ENCODE measurements at places on chromosomes 7 and 10.

DNA sequence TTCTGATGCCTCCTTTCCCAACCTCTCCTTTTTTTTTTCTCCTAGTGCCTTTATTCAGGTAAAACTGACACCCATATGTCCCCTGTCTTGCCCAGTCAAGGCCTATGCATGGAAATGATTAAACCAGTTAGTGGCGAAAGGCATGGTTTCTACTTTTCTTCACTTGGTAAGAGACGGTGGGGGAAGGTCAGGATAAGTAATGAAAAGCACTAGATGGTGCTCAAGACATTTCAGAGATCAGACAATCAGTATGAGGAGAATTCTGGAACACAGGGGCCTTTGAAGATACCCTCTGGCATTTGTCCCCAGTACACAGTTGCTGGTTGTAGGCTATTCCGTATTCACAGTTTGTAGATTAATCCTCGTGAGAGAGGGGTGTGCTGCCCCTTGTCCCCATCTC, 121.2 kb downstream of the RTKN2 start:
- no peak for DNase-seq

- DNase-seq: no peak
Measured at GRCh38 chr10:27225011-27225590, 15.5 kb downstream of the ACBD5 start.

GRCh38 chr7:47262881-47263280, 319.0 kb downstream of the TNS3 start:
- no peak for DNase-seq

DNA sequence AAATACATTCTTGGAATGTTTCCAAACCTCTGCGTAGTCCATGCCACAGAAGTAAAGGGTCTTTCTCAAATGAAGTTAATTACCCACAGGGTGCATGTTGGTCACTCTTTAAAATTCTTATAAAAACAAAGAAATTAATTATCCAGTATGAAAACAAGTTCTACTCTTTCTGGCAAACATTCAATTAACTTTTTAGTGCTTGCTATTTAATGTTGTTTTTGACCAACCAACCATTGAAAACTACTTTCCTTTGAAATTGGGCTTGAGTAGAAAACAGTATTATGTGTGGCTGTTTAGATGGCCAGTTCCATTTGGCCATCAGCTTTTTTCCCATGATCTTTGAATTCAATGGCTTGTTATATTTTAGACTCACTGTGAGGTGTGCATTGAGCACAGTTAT, 83.0 kb downstream of the TAF3 start:
- no peak for DNase-seq

- DNase-seq: no peak
Measured at GRCh38 chr7:98394377-98394836, 6.5 kb downstream of the BAIAP2L1 start.

GRCh38 chr10:23408330-23408976, 30.4 kb upstream of the OTUD1 start:
- peak; percentile 36 for DNase-seq

GRCh38 chr10:72009425-72010081, 45.4 kb downstream of the CHST3 start:
- peak; percentile 88 for DNase-seq

GRCh38 chr10:72564596-72564995, 61.3 kb downstream of the MICU1 start:
- peak; percentile 26 for DNase-seq

DNA sequence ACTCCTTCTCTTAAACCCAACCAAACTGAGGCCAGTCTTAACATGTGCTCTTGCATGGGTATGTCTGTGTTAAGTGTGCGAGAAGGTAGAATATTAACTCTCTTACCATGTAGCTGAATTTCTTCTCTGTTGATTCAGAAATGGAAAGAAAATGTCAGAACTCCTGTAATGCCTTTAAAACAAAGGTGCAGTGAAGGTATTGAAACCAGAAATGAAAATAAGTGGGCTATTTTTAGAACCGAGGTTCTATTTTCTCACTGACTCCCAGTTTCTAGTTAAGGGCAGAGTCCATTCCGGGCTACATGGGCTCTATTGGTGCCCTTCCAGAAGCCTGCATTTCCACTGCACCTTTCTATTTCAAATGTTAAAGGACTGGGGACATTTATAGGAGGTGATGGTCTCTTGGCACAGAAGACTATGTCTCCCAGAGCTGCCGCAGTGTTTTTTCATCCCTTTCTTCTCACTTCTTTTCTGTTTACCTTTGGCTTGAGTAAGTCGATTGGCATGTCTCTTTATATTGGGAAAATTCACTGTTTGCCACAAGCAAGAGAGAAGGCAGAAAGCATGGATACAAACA, 174.9 kb downstream of the LRMDA start:
- DNase-seq: no peak

- DNase-seq: no peak
Measured at GRCh38 chr7:96719164-96719563, 9.5 kb upstream of the SEM1 start.

GRCh38 chr7:66679633-66680244, 51.1 kb downstream of the KCTD7 start:
- DNase-seq: no peak

- DNase-seq: peak; percentile 5
Measured at GRCh38 chr10:29189256-29189655, 99.6 kb upstream of the LYZL1 start.

GRCh38 chr10:14244147-14244546, 86.6 kb downstream of the FRMD4A start:
- DNase-seq: no peak

DNA sequence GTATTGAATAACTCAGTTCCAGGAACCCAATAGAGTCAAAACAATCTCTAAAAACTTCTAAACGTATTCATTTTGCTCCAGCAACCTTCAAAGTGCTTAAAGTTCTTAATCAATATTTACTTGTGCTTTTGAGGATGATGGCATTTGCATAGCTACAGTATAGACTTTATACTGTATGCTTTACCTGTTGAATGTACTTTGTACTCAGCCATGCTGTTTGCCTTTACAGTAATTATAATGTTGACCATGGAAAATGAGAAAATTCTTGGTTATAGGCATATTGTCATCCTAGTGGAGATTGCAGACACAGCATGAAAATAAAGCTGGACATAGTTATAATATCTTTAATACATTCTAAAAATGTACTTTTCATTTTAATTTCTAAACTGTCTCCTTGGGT, 762.7 kb upstream of the PHF14 start:
- no peak for DNase-seq

GRCh38 chr10:122144199-122144598, 126.9 kb upstream of the BTBD16 start:
- no peak for DNase-seq

GRCh38 chr7:76354981-76355730, 3.6 kb downstream of the YWHAG start:
- DNase-seq: no peak

- DNase-seq: no peak
Measured at GRCh38 chr10:83932245-83932644, 207.1 kb upstream of the GHITM start.

- DNase-seq: no peak
Measured at GRCh38 chr7:135562720-135563119, 5.0 kb downstream of the NUP205 start.

- no peak for DNase-seq
Measured at GRCh38 chr7:113092762-113093161, 6.1 kb upstream of the GPR85 start.

- DNase-seq: no peak
Measured at GRCh38 chr10:80459047-80459865, 5.1 kb downstream of the TSPAN14 start.

DNA sequence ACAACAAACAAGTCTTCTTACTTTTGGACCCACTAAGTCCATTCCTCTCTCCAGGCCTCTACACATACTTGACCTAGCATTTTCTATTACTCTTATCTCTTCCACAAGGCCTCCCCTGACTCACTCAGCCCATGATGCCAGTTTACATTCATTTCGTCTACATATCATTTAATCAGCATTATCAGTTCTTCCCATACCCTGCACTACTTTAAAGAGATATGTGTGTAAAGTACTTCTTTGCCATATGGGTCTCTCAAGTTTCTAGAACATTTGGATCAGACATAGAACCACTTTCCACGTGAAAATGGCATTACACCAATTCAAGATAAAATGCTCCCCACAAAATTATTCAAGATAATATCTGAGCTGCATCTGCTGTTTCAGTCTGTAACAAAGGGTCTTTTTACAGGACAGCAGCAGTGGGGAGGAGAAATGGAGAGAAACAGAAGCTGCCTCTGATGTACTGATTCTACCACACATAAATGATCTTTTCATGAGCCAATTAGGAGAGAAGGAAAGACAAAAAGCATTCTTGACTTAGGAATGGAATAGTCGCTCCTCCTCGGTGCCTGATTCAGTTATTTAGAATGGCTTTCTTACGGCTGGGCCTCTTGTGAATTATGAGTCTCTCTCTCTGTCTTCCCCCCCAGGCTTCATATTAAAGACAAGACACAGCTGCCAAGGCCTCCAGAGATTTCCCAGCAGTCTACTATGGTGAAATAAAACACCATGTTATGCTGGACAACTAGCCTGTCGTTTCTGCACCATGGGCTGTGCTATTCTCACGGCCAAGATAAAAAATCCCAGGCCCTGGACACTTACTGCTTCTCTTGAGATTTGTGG, 46.9 kb upstream of the SEPTIN7 start:
- DNase-seq: no peak

- no peak for DNase-seq
Measured at GRCh38 chr10:54484186-54484585, 316.8 kb downstream of the PCDH15 start.

DNA sequence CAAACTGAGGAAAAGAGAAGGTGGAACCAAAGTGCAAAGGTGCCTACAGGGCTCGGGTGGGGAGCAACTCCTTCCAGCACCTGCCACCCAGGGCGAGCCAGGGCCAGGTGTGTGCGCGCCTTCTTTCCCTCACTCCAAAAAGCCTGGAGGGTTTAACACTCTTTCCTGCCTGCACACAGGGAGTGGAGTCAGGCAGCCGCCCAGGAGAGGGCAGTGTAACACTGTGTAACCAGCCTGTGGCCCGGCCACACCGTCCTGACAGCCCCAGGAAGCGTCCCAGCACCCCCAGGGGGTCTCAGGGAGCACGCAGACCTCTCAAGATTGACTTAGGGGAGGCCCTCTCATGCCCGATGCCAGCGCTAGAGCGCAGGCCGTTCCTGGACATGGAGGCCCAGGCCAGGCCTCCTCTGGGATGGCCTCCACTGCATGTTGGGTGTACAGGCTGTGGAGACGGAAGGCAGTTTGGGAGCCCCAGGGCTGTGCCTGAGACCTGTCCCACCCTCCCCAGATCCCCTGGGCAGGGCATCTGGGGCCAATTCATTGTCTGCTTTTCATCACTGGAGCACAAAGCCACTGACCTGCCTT, 13.4 kb downstream of the BRI3 start:
- no peak for DNase-seq

DNA sequence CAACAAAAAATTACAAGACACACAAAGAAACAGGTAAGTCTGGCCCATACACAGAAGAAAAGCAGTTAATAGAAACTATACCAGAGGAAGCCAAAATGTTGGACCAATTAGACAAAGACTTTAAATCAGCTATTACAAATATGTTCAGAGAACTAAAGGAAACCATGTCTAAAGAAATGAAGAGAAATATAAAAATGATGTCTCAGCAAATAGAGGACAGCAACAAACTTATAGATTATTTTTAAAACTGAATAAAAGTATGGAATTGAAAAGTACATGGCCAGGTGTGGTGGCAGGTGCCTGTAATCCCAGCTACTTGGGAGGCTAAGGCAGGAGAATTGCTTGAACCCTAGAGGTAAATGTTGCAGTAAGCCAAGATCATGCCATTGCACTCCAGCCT, 58.5 kb downstream of the LHFPL3 start:
- no peak for DNase-seq

GRCh38 chr10:80153460-80153859, 20.9 kb downstream of the PLAC9 start:
- DNase-seq: no peak

DNA sequence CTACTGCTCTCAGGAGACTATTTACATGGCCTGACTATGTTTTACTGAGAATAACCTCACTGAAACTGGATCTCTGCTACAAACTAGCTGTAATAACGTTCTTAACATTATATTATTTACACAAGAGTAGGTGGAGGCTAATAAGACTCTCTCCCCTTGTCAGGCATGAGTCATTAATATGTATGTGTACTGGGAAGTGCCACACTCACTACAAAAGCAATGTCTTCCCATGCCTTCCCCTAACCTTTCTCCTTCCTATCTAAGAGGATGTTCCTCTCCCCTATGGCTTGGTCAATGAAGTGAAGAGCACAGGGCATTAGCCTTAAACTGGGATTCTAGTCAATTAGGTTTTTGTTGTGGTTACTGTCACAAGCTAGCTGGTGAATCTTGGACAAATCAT, 147.9 kb downstream of the DGKB start:
- DNase-seq: no peak

GRCh38 chr7:73718905-73719805, at the start of gene STX1A:
TSS of gene STX1A (minus strand) at chr7:73719669. CDS start at chr7:73719631, 38 bp downstream.
- DNase-seq: no peak

DNA sequence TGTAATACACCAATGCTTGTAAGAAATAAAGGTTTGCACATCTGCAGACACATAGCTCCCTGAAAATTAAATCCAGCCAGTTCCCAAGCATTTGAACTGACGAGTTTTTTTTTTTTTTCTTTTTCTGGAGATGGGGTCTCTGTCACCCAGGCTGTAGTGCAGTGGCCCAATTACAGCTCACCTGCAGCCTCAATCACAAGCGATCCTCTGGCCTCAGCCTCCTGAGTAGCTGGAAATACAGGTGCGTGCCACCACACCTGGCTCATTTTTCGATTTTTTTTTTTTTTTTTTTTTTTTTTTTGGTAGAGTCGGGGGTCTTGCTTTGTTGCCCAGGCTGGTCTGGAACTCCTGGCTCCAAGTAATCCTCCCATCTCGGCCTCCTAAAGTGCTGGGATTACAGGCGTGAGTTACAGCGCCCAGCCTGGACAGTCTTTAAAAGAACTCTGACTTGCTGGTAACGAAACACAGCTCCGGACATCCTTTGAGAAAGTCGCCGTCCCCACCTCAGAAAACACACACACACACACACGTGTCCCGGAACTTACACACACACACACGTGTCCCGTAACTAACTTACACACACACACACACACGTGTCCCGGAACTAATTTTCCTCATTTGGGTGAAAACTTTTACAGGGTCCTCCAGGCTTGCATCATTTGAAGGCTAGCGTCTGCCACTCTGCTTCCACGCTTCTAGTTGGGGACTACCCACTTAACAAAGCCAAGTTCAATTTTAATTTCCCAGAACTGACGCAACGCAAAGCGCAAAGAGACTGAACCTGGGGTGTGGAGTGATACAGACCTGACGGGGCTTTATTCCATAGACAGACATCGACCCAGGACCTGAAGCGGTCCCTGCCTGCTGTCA, 18.6 kb downstream of the OCM2 start:
- no peak for DNase-seq

DNA sequence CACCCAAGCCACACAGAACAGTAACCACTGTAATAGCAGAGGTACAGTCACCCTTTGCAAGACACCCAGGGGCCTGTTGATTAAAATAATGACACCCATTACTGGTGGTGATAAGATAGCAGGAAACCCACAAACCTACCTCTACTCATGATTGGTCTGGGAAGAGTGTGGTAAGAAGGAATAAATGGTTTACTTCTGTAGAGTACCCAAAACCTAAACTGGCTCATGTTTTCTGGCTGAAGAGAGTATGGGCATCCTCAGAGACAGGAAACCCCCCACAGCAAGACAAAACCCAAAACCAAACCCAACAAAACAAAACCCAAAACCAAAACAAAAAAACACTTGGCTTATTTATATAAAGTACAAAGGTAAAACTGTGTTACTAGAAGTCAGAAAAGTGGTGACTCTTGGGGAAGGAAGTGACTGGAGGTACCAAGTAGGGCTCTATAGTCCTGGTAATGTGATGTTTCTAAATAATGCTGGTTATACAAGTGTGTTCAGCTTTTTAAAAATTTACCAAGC, 15.5 kb upstream of the DNAJB12 start:
- DNase-seq: no peak

- DNase-seq: no peak
Measured at GRCh38 chr10:1043532-1043995, 5.4 kb downstream of the IDI1 start.

Measured in fibroblast of skin of left biceps (primary cell).